Stimulated activated CD8-positive, alpha-beta memory T cell treated with anti-CD3 and anti-CD28 coated beads, Interleukin-4, amount 100 ng/mL, for 4 hours (primary cell): ENCODE measurements at places on chromosomes 3 and 15.

DNA sequence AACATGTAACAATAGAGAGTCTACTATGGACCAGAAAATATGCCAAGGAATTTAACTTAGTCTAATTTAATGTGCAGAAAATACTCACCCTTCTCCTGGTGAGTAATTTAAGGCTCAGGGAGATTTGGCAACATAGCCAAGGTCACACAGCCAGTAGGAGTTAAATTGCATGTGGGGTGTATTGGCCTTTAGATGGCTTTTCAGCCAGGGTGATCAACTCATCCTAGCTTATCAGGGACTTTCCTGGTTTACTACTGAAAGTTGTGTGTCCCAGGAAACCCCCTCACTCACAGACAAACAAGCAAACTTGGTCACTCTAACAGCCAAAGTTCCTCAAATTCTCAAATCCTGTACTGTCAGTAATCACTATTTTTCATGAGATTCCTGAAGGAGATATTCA, 2.6 kb upstream of the SLC9A9 start:
- DNase-seq: no peak

DNA sequence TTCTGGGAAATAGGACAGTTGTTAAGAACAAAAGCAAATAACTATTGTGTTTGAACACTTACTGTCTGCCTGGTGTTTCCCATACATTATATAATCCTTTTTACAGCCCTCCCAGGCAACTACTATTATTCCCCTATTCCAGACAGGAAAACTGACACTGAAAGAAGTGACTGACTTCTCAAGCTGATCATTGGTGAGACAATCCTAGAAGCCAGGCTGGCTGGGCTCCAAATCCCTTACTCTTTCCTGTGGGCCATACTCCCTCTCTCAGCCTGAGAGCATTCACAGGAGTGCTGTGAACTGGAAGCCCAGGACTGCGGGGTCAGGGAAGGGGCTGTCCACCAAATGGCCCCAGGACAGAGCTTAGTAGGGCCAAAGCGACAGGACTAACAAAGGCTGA, 39.2 kb upstream of the PDE8A start:
- no peak for DNase-seq

DNA sequence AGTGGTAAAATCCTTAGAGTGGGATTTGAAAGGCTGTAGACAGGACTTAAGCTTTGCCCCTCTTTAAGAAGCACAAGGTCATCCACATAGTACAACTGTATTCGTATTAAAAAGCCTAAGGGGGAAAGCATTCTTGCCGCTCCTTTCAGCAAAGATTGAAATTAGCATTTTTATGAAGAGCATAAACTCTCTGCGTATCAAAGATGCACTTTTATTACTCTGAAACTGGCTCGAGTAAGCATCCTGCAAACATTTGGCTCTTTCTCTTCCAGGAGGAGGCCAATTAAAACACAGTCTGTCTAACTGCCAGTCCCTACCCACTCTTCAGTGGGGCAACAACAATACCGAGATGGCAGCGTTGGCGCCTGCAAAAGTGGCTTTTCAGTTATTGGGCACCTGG, 192.5 kb upstream of the TPRG1 start:
- DNase-seq: no peak

DNA sequence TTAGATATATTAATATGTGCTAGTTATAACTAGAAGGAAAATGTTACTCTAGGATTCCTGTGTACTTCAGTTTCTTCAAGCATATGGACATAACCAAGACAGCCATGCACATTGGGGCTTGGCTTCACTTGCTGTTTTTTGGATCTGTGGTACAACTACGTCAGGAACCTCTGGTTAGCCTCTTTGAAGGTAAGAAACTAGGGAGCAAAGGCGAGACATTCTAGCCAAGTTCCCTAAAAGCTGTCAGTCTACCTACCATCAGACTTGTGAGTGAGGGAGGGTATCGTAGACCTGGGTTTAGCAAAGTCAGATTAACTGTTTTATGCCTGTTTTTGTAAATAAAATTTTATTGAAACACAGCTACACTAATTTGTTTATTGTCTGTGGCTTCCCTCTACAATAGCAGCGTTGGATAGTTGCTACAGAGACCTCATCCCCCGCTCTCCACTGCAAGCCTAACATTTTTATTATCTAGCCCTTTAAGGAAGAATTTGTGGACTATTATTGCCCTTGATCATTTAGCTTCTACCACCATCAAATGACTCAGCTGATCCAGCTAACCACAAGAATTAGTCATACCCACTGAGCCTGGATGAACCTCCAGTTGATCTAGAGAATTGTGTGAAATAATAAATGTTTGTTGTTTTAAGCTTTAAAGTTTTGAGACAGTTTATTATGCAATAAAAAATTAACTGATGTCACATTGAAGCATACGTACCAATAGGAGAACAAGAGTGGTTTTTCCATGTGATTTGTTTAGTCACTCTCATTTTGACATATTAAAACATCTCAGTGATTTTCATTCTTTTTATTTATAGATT, 58.1 kb downstream of the RSRC1 start:
- DNase-seq: no peak

DNA sequence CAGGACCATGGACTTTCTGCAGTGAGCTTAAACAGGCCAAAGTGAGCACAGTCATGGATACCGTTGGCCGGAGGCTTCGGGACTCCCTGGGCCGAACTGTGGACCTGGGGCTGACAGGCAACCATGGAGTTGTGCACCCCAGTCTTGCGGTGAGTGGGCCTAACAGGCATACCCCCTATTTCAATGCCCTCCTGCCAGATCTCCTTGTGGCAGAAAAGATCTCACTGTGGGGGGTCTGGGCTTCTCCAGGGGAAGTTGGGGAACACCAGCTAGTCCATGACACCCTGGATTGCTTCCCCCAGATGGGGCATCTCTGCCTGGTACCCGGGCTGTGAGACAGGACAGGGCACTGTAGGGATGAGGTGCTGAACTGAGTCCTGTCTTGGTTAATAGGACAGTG, 29.5 kb downstream of the ACAD9 start:
- no peak for DNase-seq
